ENCODE measurements at places on chromosomes 11 and 22. TPM values are rescaled to one million over a fixed set of nuclear protein-coding genes. Genes with fewer than 3 reads are reported as not detected.

The UVRAG gene
- 12.3 TPM for polyA plus RNA-seq

The SAA4 gene
- polyA plus RNA-seq = not detected

The TEX12 gene
- not detected for polyA plus RNA-seq

The RRM1 gene
- 36.2 TPM for polyA plus RNA-seq

The IGSF22 gene
- 2.0 TPM for polyA plus RNA-seq

The PHOX2A gene
- polyA plus RNA-seq = not detected

- no peak overlapping the region for H3K27ac ChIP-seq
- peaks cover 7% of the 10 kb centered on the region for H3K4me1 ChIP-seq
- peaks cover 7% of the 10 kb centered on the region for H3K27me3 ChIP-seq
- peak overlapping the region; percentile 47 for H3K4me3 ChIP-seq
- no peaks in the 10 kb centered on the region for H3K36me3 ChIP-seq
These were observed 515 bp downstream of the BACE1 start for GRCh38 chr11:117315285-117316196.

- no peaks in the 10 kb centered on the region for H3K36me3 ChIP-seq
- no peak overlapping the region for H3K27ac ChIP-seq
- DNase-seq = no peak
- no peak overlapping the region for H3K4me3 ChIP-seq
- peaks cover 23% of the 10 kb centered on the region for H3K4me1 ChIP-seq
- no peaks in the 10 kb centered on the region for H3K27me3 ChIP-seq
These were observed 3.8 kb downstream of the ACY3 start for GRCh38 chr11:67646535-67647336.

GRCh38 chr11:21625982-21626381 lies 566.9 kb upstream of the ANO5 start:
- no peak overlapping the region for H3K4me3 ChIP-seq
- no peaks in the 10 kb centered on the region for H3K27me3 ChIP-seq
- H3K36me3 ChIP-seq = no peaks in the 10 kb centered on the region
- H3K27ac ChIP-seq = no peak overlapping the region

- H3K36me3 ChIP-seq = no peaks in the 10 kb centered on the region
- DNase-seq = no peak
- no peak overlapping the region for H3K4me3 ChIP-seq
These were observed 150.2 kb downstream of the TYR start for GRCh38 chr11:89327885-89328284.

DNA sequence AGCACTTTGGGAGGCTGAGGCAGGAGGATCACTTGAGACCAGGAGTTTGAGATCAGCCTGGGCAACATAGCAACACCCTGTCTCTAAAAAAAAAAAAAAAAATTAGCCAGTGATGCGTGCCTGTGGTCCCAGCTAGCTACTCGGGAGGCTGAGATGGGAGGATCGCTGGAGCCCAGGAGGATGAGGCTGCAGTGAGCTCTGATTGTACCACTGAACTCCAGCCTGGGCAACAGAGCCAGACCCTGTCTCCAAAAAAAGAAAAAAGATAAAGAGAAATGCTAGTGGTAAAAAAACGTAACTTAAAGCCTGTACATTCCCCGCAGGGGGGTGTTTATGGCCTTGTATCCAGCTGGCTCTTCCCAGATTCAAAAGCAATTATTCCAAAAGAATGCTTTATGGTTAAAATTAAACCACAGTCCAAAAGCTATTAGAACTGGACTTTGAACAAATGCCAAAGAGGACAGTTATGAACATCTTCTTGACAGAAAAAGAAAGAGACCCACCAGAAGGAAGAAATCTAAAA lies 16.4 kb upstream of the SNX32 start:
- peak overlapping the region; percentile 75 for H3K27ac ChIP-seq
- no peak for DNase-seq
- peaks cover 7% of the 10 kb centered on the region for H3K4me1 ChIP-seq
- H3K27me3 ChIP-seq = no peaks in the 10 kb centered on the region
- H3K36me3 ChIP-seq = no peaks in the 10 kb centered on the region
- H3K4me3 ChIP-seq = peak overlapping the region; percentile 72

DNA sequence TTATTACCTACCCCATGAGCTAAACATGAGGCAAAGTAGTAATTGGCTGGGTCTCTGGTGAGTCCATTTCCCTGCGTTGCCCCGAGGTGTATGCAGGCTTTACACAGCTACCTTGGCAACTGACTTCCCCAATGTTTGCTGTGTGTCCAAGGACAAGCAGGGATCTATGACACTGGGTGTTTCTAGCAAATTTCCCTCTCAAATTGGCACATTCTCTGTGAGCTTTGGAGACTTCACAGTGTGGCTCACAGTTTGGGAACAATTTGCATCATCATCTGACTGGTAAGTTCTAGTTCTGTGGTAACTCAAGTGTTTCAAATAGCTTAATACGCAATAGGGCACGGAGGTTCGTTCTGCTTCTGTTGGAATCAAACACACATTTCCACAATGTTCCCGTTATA lies 12.5 kb downstream of the NNMT start:
- no peaks in the 10 kb centered on the region for H3K27me3 ChIP-seq
- H3K4me3 ChIP-seq = no peak overlapping the region
- no peaks in the 10 kb centered on the region for H3K36me3 ChIP-seq
- H3K27ac ChIP-seq = no peak overlapping the region

DNA sequence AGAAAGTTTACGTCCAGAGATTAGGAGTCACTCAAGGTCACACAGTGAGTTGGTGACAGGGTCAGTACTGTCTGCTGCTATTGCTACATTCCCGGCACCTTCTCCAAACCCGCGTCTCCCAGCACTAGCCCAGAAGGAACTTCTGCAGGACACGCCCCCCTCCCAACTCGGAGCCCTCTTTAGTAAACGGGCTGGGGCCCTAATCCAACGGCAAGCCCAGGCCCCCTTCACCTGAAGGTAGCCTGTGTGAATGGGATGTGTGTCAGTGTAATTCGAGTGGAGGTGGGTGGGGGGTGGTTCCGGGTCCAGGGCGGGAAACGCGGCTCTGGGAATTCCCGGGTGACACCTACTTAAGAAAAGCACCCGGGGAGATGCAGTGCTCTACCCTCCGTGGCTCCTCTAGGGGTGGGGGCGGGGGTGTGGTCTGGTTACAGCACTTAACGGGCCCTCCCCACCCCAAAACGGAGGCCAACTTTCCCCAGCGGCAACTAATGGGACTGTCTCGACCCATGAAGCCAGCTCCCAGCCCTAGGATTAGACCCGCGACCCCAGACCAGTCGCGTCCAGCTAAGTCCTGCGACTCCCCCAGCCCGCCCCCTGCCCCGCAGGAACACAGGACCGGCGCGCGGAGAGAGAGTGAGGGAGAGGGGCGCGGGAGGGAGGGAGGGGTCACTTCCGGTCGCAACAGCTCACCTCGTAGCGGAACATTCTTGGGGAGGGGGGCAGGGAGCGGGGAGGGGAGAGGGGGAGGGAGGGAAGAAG lies 468 bp downstream of the PATL1 start:
- H3K27me3 ChIP-seq = no peaks in the 10 kb centered on the region
- no peak for DNase-seq
- peaks cover 23% of the 10 kb centered on the region for H3K4me1 ChIP-seq
- peak overlapping the region; percentile 98 for H3K27ac ChIP-seq

DNA sequence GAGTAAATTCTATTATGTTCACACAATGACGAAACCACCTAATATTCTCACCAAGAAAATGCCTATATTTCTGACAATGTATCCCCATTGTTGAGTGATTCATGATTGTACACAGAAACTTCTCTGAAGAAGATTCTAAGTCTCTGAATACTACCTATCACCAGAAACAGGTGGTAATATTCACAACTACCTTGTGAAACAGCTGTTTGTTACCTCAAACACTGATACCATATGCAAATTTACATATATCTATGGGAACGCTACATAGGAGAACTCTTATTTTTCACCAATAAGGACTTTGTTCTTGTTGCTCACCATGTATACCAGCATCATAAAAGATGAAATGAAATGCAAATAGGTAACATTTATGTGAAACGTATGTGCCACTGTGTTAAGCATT lies 59.3 kb downstream of the PDGFD start:
- H3K4me1 ChIP-seq = no peaks in the 10 kb centered on the region
- H3K36me3 ChIP-seq = no peaks in the 10 kb centered on the region
- H3K27me3 ChIP-seq = no peaks in the 10 kb centered on the region
- no peak overlapping the region for H3K4me3 ChIP-seq
- no peak overlapping the region for H3K27ac ChIP-seq

DNA sequence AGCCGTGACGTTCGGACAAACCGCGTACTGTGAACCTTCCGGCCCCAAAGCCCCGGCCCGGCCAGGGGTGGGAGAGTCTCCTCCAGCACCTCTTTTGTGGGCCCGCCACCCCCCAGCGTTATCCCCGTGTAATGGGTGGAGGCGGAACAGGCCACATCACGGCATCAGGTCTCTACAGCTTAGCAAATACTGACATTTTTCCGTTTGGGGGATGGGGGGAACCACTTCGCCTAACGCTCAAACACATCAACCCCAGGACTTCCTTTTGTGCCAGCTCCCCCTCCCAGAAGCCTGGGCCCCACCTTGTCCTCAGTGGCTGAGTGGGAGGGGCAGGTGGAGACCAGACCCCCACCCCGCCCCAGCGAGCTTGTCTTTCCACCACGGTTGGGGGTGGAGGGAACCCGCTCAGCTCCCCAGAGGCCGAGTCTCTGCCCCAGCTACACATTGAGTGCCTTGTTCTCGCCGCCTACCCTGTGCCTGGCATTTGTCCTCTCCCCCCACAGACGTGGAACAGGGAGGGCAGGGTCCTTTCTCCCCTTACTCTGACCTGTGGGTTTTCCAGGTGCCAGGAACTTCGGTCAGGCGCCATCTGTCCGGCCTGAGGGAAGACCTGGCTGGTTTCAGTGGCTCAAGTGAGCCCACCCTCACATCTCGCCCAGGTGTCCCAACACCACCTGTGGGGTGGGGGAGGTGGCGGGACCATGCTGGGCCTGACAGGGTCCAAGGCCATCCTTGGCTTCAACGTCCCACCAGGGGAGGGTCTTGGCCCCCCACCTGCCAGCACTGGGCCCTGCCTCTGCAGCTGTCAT lies 29.6 kb downstream of the SBF1 start:
- H3K4me1 ChIP-seq = peaks cover 20% of the 10 kb centered on the region
- H3K27ac ChIP-seq = peak overlapping the region; percentile 55
- peaks cover 72% of the 10 kb centered on the region for H3K36me3 ChIP-seq
- no peak overlapping the region for H3K4me3 ChIP-seq
- DNase-seq = peak; percentile 34

DNA sequence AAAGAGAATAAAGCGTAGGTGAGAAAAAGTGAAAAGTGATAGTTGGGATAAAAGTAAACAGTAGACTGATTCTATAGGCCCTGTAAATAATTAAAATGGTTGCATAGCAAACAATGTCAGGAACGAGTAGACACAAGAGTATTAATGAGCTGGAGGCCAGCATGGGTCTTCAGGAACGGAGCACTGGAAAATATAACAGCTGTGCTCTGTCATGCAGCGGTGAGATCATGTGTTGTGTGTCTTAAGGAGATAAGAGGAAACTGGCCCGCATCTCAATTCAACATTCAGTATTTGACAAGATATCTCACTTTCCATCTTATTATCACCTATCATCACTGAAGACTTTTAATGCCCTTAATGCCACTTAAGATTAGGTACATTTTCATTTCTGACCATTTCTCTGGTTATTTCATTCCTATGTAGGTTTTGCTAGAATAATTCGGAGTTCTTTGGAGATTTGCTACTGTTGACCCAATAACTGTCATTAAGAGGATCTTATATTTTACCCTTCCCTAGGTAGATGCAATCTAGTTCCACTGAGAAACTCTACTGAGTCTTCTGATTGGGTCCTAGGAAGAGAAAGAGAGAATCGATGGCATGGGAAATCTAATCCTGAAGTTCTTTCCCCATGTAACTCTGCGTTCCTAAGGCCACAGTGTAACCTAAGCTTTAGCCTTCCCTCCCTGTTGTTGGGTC lies 35.5 kb upstream of the VWA5A start:
- no peak overlapping the region for H3K4me3 ChIP-seq
- H3K27me3 ChIP-seq = no peaks in the 10 kb centered on the region
- DNase-seq = no peak

All from naive thymus-derived CD4-positive, alpha-beta T cell (primary cell).